Brain (organoid and tissue), 16 donors: ENCODE measurements at places on chromosomes 16 and 17.
A peak's percentile ranks its signal among the peaks of the same experiment; 100 is the strongest.

DNA sequence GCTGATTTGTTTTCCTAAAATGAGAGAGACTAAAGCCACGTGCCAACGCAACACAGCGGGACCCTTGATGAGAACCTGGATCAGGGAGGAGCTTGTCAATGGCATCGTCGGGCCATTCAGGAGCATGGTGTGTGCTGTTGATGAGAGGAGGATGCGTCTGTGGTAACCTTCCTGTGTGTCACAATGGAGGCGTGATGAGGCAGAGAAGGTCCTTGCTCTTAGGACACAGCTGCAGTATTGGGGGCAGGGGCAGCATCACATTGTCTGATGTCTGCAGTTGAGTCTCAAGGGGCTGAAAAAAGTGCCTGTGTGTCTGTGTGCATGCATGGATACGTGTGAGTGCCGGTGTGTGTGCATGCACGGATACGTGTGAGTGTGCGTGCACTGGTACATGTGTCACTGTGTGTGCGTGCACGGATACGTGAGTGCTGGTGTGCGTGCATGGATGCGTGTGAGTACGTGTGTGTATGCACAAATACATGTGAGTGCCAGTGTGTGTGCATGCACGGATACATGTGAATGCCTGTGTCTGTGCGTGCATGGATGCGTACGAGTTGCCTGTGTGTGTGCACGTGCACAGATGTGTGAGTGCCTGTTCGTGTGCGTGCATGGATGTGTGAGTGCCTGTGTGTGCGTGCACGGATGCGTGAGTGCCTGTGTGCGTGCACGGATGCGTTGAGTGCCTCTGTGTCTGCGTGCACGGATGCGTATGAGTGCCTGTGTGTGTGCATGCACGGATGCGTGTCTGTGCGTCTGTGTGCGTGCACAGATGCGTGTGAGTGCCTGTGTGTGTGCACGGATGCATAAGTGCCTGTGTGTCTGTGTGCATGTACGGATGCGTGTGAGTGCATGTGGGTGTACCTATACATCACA is 39.3 kb downstream of the BAIAP2 start:
- DNase-seq = no peak

DNA sequence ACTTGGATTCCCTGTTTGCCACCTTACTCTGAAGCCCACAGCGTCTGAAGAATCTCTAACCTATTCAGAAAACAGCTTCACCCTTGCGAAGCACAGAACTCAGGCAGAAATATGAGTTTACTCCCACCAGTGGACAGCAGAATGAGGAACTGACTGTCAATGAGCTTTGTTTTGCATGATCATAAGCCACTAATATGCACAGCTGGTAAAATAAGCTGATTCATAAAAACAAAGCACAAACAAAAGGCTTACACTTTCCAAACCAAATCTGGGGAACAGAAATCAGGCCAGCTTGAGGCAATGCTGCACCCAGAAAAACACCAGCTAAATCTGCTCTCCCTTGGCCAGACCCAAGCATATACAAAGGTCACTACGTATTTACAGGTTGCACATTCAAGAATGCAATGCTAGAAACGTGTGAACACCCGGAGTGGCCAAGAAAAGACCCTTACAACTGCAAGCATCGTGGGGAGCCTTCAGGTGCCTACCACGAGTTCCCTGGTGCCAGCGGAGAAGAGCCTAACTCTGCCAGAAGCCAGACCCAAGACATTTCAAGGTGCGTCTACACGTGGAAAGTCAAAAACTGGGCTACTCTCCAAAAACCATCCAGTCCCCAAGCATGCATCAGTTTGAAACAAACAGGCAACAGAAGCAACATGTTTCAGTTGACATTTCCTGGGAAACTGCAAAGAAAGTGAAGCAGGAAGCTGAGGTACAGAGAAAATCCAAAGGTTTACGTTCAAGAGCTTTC is 207.1 kb downstream of the ZFHX3 start:
- peak; percentile 44 for DNase-seq

GRCh38 chr17:72989074-72989610 is 103.3 kb downstream of the SLC39A11 start:
- DNase-seq = no peak

- DNase-seq = no peak
These were observed 1.7 kb downstream of the CMTM3 start for GRCh38 chr16:66605979-66606751.

DNA sequence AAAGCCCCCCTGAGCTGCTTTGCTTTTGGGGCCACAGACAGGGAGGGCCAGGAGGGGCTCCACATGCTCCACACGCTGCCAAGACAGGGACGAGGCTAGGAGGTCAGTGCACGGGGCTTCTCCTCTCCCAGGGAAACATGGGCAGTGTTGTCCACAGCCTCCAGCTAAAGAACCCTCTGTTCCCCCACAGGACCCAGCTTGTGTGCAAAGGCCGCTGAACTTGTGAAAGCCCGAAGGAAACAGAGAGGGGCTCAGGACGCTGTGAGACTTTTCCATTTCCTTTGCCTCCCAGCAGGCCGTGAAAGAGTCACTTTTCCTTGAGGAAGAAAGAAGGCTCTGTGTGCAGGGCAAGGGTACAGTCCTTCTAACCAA is 9.7 kb downstream of the CDRT4 start:
- no peak for DNase-seq

- peak; percentile 35 for DNase-seq
These were observed 17.7 kb upstream of the C16orf95 start for GRCh38 chr16:87334651-87335624.

DNA sequence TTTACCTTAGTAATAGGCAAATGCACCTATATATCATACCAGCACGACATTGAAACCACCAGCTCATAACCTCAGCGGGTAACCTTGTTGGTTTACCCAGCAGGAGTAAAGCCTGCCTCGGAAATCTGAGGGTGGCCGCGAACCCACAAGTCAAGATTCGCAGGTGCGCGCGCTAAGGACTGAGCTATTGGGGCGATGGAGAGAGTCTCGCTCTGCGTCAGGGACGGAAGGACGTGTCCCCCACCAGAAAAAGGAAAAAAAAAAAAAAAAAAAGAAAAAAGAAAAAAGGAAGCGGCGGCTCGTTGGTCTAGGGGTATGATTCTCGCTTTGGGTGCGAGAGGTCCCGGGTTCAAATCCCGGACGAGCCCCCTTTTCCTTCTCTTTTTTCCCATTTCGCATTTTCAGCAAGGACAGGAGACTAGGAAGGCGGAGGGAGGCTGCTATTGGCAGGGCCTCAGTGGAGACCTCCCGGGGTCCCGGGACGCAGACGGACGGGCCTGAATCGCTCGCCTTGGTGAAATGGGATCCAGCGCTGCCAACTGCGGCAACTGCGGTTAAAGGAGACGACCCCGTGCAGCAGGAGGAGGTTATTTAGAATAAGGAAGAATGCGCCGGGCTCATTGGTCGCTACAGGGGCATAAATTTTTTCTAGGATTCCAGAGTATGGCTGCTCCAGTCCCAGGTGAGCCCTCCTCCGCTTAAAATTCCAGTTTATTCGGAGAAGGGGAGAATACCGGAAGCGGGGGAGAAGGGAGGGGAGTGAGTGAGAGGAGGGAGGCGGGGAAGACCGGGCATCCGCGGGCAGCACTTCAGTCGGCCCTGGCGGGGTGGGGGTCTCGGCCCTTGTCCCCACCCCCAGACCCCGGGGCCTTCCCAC is at the start of gene OR1F1:
OR1F1 (plus strand) TSS at position 407 of the 877 bp plus-strand sequence.
- DNase-seq = peak; percentile 78

DNA sequence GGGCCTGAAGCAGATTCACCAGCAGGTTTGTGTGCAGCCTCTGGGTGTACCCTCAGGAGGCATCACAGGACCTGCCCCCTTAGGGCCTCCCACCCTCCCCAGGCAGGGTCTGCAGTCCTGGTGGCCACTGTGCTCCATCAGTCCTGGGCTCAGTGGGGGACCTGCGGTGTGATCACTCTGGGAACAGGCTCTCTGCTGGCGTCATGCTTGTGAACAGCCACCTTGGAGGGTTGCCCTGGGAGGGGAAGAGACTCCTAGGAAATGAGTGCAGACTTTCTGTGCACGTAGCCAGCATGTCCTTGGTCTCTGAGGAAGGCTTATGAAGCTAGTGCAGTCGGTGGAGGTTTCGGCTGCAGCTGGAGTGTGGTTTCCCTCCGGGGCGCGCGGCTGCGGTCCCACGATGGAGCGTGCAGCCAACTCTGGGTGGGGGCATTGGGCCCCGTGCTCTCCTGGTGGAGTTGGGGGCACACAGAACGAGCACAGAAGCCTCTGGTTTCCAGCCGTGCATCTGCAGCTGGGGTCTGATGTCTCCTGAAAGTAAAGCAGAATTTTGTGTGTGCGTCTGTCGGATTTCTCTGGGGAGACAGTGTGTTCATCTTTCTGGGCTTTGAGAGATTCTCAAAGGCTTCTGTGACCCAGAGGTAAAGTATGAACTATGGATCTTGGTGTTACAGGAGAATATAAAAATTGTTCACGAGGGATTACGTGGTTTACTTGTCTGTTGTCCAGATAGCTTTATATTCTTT is 68.1 kb upstream of the ZNF750 start:
- no peak for DNase-seq

- DNase-seq = no peak
These were observed 5.7 kb downstream of the MGAT5B start for GRCh38 chr17:76873856-76874255.

- no peak for DNase-seq
These were observed 45.7 kb downstream of the CUEDC1 start for GRCh38 chr17:57909551-57909950.

DNA sequence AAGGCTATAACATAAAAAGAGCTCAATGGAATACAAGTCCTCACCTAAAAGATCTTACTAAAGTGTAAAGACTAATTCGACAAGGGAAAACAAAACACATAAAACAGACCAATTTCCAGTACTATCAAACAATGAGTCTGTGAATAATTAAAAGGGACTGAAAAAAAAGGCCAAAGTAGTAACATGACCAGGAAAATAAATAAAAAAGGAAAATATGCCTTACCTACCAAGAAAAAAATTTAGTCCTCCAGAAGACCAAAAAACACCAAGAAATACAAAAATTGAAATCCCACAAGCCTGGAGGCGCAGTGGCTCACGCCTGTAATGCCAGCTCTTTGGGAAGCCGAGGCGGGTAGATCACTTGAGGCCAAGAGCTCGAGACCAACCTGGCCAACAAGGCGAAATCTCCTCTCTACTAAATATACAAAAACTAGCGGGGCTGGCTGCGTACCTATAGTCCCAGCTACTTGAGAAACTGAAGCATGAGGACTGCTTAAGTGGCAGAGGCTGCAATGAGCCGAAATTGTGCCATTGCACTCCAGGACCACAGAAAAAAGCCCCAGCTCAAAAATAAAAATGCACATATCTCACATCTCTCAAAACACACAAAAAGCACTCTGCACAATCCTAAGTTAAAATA is 60.8 kb downstream of the TEX14 start:
- no peak for DNase-seq

DNA sequence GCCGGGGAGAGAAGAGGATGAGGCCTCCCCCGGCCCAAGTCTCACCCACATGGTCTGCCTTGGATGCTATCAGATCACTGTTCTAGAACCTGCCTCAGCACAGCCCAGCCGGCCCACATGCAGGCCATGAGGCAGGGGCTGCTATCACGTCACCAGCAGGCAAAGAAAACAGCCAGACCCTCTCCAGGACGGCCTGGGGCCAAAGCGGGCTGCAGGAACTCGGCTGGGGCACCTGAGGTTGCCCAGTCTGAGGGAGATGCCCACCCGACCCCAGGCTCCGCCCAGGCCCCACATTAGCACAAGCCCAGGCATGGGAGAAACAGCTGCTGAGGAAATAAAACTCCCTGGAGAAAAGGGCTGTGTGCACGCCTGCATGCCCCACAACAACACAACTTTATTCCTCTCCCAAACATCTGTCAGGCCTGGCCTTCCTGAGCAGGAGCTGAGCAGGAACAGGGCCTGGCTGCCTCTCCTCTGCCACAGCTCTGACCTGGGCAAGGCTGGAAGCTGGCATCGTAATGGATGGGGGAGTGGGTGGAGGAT is 6.7 kb upstream of the SMIM5 start:
- no peak for DNase-seq
